ENCODE measurements at places on chromosomes 11 and 22.

DNA sequence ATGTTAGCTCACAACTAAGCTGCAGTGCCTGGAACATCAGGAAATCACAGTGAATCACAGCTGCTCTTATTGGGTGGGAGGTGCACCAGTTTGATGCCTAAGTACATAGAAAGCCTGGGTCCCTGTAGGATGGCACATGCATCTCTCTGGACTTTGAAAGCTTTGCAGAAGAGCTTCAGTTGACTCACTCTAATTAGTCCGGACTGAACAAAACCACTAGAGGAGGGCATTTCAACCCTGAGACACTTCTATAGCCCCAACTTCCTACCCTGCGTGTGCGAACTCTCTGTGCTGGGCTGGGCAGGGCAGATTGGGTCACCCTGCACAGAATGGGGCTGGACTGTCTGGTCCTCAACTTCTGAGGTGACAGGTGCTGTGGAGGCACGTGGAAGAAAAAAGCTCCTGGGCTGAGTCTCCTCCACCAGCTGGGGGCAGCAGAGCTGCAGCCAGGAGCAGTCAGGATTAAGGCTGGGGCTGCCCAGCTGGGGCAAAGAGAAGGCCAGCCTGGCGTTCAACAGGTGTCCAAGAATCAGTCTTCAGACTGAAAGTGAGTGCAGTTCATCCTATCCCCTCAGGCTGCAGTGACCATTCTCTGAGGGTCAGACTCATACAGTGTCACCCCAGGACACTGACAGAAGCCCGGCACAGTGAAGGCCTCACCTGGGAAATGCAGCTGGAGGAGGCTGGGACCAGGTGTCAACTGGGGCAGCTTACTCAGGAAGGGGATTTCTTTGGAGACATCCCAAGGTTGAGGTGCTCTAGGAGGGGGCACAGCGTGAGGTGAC, 22.1 kb downstream of the GGTLC2 start:
- peak; percentile 85 for DNase-seq

GRCh38 chr11:119056421-119056999, 495 bp downstream of the HYOU1 start:
- DNase-seq, result peak; percentile 72

- DNase-seq, result no peak
These were observed 145.9 kb downstream of the CEP164 start for GRCh38 chr11:117473481-117474091.

- no peak for DNase-seq
These were observed 18.2 kb downstream of the CELF1 start for GRCh38 chr11:47534704-47535251.

- DNase-seq, result no peak
These were observed 205.1 kb upstream of the CADM1 start for GRCh38 chr11:115709297-115709696.

GRCh38 chr11:20126724-20127123, 33.6 kb downstream of the DBX1 start:
- DNase-seq, result peak; percentile 29

DNA sequence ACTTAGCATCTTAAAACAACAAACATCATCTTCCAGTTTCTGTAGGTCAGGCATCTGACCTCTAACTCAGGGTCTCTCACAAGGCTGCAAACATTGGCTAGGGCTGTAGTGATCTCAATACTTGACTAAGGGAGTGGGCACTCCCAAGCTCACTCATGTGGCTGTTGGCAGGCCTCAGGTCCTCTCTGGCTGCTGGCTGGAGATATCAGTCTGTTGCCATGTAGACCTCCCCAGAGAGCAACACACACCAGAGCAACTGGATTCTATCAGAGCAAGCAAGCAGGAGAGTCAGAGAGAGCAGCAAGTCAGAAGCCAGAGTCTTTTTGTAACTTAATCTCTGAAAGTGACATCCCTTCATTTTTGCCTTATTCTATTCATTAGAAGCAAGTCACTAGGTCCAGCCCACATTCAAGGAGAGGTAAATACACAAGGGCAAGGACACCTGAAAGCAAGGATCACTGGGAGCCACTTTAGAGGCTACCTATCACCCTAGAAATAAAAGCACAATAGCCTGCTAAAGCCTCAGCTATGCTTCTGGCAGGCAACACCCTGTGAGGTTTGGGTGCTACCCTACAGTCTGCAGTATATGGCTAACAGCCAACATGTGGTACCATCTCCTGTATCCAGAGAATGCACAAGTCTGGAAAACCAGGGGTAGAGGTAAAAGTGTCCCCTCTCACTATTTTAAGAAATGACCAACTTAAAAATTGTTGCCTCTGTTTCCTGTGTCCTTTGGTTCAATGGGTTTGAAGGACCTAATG, 33.5 kb upstream of the CD44 start:
- no peak for DNase-seq

DNA sequence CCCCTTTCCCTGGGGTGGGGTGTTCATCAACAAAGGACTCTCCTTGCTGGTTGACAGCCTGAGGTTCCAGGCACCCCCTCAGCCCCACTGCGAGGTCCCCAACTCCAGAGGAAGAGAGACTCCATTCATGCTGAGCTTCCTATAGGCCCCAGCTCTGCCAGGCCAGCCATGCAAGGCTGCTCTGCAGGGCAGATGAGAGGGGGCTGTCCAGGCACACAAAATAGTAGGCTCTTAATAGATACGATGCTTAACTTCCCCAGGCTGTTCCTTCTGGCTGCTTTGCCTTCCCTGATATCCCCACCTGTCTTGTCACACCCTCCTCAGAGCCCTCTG, 45.0 kb upstream of the CRYBB3 start:
- DNase-seq, result no peak

DNA sequence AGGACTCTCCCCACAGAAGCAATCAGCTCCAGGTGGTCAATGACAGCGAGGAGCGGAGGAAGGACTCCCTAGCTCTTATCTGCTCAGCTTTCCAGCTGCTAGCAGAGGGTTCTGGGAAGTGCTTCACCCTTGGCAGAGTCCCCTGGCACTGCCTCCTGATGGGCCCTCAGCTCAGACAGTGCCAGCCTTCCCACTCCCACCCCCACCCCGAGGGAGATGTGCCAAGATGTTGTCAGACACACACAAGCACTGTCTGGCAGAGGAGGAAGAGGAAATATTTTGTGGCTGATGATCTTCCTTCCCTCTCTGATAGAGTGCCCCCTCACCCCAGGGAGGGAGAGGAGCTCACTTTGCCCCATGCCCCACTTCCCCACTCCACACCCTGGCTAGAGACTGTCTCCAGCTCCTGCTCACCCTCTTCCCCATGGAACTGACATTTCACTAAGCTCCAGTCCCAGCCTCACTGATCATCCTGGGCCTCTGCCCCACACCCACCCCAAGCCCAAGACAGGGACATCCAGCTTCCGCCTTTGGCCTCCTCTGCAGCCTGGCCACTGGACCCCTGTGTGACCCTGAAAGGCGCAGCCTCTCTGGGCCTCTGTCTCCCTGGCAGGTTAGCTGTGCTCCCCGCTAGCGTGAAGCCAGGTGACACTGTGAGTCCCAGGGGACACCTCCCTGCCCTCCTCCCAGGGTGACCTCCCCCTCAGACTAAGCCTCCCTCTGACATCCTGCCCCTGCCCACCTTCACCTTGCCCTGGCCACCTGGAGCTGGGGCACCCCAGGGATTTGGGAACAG, 44.5 kb downstream of the SLCO2B1 start:
- no peak for DNase-seq

- no peak for DNase-seq
These were observed 1.3 kb downstream of the EIF3M start for GRCh38 chr11:32584921-32585320.

- no peak for DNase-seq
These were observed 64.2 kb downstream of the NFAM1 start for GRCh38 chr22:42367980-42368378.

DNA sequence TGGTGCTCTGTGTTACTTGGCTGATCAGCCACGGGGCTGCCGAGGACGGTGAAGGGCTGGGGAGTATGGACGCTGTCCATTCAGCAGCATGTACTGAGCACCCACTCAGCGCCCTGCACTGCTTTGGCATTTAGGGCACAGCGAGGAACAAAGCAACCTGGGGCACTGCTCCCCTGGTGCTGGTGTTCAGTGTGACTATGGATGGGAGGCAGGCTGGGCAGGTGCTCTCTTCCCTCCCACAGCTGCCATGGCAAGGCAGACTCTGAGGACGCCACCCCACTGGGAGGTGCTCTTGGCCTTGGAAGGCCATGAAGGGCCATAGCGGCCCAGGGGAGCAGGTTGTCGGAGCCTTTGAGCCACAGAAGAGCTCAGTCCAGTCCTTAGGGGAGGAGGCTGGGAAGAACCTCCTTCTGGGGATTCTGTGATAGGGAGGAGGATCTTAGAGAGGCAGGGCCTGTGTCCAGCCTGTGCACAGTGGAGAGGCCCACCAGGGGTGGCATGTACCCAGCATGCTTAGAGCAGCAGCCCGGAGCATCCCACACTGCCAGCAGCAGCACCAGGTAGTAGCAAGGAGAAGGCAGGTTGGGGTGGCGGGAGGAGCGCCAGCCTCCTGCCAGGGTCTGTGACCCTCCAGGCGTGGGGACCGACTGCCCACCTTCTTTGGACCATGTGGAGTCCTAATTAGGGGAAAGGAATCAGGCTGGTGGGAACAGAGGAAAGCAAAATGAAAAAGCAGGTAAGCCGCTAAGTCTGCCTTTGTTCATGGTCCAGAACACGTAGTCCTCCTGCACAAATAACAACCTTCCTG, 141.8 kb downstream of the MPPED1 start:
- peak; percentile 38 for DNase-seq

DNA sequence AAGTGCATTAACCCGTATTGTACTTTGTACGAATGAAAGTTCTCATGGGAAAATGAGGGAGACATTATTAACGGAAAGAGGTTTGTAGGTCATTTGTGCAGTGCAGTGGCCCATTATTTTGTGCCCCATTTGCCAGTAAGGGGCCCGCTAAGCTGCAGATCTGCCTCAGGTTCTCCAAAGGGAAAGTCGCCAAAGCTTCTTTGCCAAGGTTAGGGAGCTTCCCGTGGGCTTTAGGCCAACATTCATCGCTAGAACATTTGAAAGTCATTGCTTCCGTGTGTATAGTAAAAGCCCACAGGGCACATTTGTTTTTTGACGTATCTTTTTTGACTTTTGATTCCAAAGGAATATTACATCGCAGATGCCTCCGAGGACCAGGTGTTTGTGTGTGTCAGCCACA, 61.0 kb upstream of the SORL1-AS1 start:
- DNase-seq, result no peak

GRCh38 chr11:1742371-1742770, 8.0 kb downstream of the IFITM10 start:
- no peak for DNase-seq

DNA sequence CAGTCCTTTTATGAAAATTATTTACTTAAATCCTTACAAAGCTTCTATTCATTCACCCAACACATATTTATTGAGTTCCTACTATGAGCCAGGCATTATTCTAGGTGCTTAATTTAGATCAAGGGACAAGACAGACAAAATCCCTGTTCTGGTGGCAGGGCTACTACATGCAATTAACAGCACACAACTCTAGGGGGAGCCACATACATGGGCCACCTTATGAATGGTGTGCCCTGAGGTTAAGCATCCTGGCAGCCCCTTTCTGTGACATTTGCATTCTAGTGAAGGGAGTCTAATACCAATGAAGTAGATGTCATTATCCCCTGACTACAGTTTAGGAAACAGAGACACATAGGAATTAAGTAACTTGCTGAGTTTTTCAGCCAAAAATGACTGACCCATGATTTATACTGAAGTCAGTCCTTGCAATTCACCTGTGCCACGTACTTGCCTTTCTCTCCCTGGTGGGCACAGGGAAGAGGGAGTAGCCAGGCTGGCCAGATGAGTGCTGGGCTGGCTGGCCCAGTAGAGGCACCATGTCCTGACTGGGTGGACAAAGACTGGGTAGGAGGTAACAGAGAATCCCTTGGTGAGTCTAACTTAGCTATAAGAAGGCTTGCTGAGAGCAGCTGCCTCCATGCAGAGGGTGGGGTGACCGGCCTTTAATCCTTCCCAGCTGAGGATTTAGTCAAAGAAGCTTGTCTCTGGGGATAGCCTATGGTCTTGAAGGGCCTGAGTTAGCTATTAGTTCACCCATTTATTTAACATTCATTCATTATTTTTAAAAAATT, 52.0 kb upstream of the ELF5 start:
- no peak for DNase-seq

GRCh38 chr11:73528483-73529203, 69.3 kb downstream of the FAM168A start:
- DNase-seq, result no peak

DNA sequence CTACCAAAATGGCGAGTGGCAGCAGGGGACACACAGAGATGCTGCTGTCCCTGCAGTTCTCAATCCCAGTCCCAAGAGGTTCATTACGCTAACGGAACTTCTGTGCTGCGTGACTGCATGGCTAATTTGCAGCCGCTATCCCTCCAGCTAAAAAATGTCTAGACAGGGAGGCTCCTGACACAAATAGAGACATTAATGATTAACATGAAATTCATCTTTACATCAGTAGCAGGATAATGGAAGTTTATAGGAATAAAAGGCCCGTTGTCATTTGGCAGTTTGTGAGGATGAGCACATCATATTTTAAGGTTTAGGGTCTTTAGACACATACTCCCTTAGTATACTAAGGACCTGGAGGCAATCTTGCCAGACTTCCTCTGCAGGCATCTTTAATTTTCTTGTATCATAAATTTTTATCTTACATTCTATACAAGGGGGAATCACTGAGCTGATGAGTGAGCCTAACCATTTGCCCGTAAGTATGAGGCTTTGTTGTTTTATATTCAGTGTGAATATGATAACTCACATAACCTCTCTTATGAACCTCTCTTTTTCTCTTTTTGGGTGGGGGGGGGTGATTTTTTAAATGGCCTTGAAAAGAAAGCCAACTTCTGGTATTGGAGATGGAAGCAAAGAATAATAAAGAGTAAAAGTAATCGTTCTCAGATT, 99.8 kb upstream of the OR9G4 start:
- no peak for DNase-seq

- no peak for DNase-seq
These were observed 21.0 kb downstream of the OTUB1 start for GRCh38 chr11:64007160-64007628.

DNA sequence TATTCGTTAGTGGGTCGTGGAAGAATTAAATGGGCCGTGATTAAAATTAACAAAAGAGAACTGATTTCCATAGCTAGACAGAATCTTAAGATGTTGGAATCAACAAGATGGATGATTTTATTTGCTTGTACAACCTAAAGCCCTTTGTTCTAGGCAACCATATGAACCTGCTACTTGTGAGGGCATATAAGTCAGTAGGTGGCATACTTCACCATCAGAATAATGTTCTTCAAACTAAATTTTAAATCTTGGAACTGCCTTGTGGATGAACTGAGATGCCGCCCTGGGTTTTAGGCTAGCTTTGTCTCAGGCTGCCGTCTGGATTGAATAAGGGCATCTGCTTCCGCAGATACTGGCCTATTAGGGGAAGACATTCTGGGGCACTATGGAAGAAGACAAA, 40.9 kb downstream of the CSRP3 start:
- no peak for DNase-seq

- no peak for DNase-seq
These were observed 63.5 kb downstream of the MICAL3 start for GRCh38 chr22:17960695-17961445.

DNA sequence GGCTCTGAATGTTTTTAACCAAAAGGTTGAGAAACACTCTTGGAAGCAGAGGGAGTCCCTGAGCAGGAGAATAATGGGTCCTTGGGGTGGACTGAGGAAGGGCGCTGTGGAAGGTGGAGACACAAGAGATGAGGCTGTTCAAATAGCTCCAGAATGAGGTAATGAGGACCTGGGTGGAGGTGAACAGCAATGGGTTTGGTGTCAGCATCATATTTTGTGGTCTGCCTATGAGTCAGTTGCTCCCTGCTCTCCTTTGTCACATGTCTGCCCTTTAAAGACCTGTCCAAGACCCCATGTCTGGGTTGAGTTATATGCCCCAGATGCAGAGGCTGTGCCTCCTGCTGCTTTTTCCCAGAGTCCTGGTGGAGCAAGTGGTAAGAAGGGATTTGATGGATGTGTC, 113.6 kb downstream of the BARX2 start:
- DNase-seq, result peak; percentile 79

GRCh38 chr11:125073616-125074483, 10.7 kb downstream of the SLC37A2 start:
- DNase-seq, result no peak
